ENCODE measurements at places on chromosomes 12 and 14.

GRCh38 chr14:37813732-37814131 lies 218.3 kb downstream of the TTC6 start:
- DNase-seq: no peak

DNA sequence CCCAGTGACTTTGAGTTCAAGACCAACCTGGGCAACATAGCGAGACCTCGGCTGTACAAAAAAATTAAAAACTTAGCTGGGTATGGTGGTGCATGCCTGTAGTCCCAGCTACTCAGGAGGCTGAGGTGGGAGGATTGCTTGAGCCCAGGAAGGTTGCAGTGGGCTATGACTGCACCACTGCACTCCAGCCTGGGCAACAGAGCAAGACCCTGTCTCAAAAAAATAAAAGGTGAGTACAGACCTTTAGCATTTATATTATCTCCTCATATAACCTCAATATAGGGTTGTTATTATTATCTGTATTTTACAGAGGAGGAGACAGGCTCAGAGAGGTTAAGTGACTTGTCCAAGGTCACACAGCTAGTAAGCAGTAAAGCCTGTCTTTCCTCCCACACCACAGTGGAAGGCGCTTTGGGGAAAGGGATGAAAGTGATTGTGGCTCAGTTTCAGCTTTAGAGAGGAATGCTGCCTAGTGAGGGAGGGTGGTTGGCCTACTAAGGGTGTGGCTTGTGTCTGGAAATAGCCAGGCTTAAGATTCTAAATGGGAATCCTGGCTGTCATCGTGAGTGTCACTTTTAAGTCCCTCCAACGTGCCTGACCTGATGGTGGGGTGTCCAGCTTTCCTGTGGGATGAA lies 7.2 kb downstream of the TPCN1 start:
- DNase-seq: no peak

DNA sequence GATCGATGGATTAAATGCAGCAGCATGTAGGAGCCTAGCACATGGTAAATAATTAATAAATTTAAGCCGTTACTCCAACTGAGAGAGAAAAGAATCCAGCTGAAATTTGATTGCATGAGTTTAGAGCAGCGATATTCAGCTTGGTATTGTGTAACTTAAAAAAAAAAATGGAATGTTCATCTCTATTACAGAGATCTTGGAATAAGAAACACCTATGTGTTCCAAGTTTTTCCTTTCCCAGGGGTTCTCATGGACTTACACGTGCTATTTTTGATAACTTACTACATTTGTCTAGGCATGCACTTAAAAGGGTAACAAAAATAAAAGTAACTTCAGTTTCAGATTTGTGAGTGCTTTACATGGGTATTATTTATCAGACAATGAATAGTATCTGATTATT lies 122.8 kb downstream of the RASSF9 start:
- DNase-seq: no peak

- DNase-seq: no peak
These were observed 53.1 kb downstream of the CNTN1 start for GRCh38 chr12:40745386-40745785.

GRCh38 chr12:92079054-92079385 lies 66.6 kb downstream of the BTG1 start:
- no peak for DNase-seq

DNA sequence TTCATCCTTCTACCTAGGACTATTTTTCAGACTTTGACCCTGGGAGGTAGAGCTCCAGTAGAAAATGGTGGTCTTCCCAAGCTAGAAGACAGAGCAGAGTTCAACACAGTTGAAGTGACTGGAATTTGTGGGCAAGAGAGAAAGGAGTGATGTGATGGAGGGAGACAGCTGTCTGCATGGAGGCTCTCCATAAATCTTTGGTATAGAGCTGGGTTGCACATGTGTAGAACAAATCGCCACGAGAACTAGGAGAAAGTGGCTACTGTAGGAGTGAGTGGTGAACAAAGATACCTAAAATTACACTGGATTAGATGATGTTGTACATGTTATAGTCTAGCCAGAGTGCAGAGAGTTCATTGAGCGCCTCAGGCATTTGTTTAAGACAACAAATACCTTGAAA lies 14.5 kb downstream of the GPR135 start:
- DNase-seq: no peak

GRCh38 chr12:111445726-111446581 lies 40.2 kb downstream of the SH2B3 start:
- DNase-seq: no peak

DNA sequence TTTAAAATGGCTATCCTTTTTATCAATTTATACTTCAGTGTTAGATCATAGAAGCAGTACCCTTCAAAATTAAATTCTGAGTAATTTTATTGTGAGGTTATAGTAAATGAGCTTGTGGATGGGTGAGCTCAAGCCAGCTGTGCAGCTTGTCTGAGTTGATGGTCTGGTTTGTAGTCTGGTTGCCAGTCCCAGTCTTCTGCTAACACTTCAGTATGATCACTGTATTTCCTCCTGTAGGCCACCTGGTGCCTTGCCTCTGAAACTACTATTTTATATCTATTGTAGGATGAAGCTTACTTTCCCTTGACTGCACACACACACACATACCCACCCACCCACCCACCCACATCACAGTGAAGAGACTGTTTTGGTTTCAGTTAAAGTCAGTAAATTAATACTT lies 496.4 kb downstream of the PCNX1 start:
- no peak for DNase-seq

DNA sequence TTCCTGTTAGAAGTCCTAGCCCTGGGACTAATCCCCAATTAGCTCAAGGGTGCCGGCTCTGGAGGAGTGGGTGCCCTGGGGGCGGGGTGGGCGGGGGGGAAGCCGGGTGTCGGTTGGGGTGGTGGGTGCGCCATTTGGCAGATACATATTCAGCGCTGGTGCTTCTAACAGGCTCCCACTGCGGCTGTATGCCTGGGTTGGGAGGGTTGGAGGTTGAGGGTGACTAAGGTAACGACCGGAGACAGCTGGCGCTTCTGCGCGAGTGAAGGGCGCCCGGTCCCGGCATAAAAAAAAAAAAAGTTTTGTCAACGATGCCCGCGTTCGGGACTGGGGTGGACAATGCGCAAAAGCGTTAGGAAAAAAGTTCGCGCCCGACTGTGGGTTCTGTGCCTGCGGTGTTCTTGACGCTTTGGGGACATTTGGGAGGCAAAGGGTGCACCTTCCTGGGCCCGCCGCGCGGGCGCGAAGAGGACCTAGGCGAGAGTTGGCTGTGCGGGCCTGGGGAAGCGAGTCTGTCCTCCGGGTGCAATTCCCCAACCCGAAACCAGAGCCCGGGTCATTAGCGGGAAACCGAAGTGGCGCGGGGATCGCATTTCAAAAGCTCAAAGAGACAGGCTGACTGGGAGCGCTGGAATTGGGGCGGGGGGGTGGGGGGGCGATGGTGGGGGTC lies 19.2 kb downstream of the TBX3 start:
- DNase-seq: no peak

GRCh38 chr12:125193376-125194152 lies 128.3 kb downstream of the AACS start:
- DNase-seq: no peak

- DNase-seq: no peak
These were observed 121.2 kb downstream of the DIP2B start for GRCh38 chr12:50626026-50626425.

- DNase-seq: no peak
These were observed 292.3 kb downstream of the TMEM121 start for GRCh38 chr14:105818712-105819005.

GRCh38 chr12:92715625-92716024 lies 12.8 kb downstream of the PLEKHG7 start:
- DNase-seq: no peak

- DNase-seq: no peak
These were observed 21.6 kb downstream of the ASPG start for GRCh38 chr14:104107101-104107581.

GRCh38 chr12:69492739-69493138 lies 22.6 kb downstream of the FRS2 start:
- no peak for DNase-seq

DNA sequence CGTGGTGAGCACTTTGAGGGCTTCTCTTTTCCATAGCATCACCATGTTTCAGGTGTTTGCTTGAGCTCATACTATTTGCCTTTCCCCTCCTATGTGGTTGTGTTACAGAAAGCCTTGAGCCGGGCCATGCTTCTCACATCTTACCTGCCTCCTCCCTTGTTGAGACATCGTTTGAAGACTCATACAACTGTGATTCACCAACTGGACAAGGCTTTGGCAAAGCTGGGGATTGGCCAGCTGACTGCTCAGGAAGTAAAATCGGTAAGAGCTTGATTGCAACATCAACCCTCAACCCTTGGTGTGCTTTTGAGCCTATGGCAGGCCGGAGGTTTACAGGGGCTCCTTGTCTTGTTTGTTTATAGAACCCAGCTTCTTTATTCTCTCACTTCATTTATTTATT lies 8.1 kb downstream of the LETMD1 start:
- no peak for DNase-seq

GRCh38 chr12:117875744-117876435 lies 92.9 kb downstream of the KSR2 start:
- DNase-seq: no peak

- DNase-seq: no peak
These were observed 2.5 kb upstream of the AMIGO2 start for GRCh38 chr12:47082283-47082682.

GRCh38 chr14:50062438-50063085 lies 53.8 kb downstream of the VCPKMT start:
- DNase-seq: no peak

GRCh38 chr12:11630046-11630706 lies 19.3 kb upstream of the ETV6 start:
- DNase-seq: no peak

DNA sequence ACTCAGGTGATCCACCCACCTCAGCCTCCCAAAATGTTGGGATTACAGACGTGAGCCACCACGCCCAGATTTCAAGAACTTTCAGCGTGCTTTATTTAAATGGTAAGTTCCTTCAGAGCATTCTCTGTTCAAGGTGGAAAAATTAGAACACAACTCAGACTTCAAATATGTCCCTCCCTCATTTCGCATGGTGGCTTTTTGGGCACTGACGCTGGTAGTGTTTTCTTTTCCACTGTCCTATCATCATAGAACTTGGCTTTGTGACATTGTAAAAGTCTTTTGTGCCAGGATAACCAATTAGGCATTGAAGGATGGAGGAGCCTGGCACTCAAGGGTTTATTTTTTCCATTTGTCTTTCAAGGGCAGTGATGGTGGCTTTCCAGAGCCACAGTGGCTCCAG lies 190.8 kb downstream of the NUAK1 start:
- DNase-seq: no peak

GRCh38 chr14:35414365-35414764 lies 9.8 kb upstream of the NFKBIA start:
- DNase-seq: no peak

- no peak for DNase-seq
These were observed 51.3 kb downstream of the SLC6A12 start for GRCh38 chr12:162467-163307.
